ENCODE measurements at places on chromosomes 2 and 18.
A peak's percentile ranks its signal among the peaks of the same experiment; 100 is the strongest.

GRCh38 chr2:190551928-190552327, 17.4 kb upstream of the NEMP2 start:
- no peak for DNase-seq

DNA sequence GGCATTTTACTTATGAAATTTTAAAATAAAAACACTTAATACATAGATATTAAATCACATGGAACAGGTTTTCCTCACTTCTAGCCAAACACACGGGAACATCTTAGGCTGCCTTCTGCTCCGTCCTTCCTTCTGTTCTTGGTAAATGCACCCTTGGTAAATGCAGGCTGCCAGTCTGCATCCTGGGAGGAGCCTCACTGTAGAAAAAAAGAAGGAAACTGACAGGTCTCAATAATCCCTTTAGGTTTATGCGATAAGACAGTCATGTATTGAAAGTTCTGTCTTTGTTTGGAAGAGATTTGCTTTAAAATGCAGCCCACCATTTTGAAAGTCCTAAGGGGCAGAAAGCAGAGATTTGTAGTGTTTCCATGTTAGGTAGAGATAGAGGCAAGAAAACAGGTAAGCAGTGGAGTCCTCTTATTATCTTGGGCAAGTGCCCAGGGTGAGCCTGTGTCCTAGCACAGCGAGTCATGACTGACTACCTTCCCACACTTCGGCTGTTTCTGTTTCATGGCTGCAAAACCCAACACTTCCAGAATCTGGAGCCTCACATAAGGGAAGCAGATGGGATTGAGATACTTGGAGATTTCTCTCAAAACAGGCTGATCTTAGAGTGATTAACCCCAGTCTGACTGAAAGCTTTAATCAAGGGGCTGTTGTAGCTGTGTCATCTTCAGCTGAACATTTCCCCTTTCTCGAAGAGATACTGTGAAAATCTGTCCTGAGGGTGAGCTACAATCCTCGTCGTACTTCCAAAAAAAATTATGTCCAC, 131.4 kb upstream of the MAP3K20 start:
- no peak for DNase-seq

- no peak for DNase-seq
Observed at GRCh38 chr2:196266351-196266750, 95.0 kb upstream of the STK17B start.

DNA sequence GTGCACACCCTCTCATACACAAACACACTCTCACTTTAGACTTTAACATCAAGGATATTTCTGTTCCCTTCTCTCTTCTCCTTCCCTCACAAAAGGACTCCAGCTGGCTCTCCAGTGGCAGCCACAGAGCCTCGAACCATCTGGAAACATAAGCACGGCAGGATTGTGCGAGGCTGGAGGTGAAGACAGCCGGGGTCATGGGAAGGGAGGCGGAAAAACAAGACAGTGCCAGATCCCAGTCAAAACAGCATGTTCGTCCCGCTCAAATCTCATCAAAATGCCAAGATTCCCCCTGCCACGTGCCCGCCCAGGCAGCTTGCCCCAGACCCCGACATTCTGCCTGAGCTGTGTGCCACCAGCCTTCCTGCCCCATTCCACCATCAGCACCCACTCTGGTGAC, 180.3 kb downstream of the ZBTB7C start:
- no peak for DNase-seq

- no peak for DNase-seq
Observed at GRCh38 chr2:234702731-234703225, 205.9 kb upstream of the ARL4C start.

GRCh38 chr2:127669056-127669455, 6.3 kb downstream of the LIMS2 start:
- DNase-seq, result no peak

DNA sequence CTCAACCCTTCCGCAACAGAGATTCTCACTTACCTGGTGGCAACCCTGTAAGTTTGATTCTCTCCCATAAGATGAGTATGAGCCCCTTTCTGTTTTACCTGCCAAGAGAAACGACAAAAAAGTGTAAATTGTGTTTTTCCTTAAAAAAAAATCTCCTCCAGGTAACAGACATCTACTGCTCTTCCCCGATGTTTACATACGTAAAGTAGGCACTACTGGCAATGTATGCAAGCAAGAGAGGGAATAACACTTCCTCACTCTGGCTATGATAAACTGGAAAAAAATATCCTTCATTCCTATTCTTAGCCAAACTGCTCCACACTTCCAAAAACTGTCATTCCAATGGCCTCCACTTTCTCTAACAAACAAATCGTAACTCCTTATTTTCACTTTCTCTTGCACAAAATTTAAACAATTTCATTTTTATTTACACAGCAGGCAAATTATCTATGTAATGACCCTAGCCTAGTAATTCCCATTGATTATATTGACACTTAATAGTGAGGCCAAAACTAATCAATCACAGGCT, 184.5 kb downstream of the TCF4 start:
- no peak for DNase-seq

- DNase-seq, result peak; percentile 12
Observed at GRCh38 chr18:41745166-41746049, 209.6 kb upstream of the PIK3C3 start.

GRCh38 chr18:63730773-63731172, 28.0 kb downstream of the SERPINB11 start:
- no peak for DNase-seq

DNA sequence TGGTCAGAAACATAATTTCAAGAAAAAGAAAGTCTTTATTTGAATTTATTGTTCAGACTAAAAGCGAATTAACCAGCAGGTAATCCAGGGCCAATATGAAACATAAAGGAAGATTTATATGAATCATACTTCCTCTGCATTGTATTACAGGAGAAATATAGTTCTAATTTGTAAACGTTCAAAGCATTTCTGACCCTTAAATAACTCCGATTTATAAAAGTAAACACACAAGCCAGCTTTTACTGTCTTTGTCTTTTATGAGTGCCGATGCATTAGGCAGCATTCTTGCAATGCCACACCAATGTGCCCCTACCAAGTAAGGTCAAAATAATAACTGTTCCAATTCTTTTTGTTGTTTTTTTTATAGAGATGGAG, 118.8 kb upstream of the RBBP8 start:
- no peak for DNase-seq

DNA sequence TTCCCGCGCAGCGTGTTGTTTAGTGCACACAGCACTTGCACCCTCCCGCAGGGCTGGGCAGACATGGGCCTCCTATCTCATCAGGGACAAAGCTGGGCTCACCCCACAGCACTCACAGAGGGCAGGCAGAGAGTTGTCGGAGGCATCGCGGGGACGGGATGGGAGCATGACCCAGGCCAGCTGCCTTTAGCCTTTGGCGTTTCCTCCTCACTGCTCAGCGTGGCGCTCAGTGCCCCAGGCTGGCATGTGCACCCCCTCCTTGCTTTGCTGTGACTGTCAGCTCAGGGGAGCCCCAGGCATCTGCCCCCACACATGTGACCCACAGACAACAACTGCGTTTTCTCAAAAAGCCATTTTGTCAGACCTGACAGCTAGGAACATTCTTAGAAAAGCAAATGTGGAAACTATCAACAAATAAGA, 101.1 kb downstream of the RNF144A start:
- no peak for DNase-seq

- DNase-seq, result no peak
Observed at GRCh38 chr18:3664563-3665178, 214.7 kb downstream of the TGIF1 start.

GRCh38 chr18:711310-711656, 1.1 kb downstream of the ENOSF1 start:
- no peak for DNase-seq

DNA sequence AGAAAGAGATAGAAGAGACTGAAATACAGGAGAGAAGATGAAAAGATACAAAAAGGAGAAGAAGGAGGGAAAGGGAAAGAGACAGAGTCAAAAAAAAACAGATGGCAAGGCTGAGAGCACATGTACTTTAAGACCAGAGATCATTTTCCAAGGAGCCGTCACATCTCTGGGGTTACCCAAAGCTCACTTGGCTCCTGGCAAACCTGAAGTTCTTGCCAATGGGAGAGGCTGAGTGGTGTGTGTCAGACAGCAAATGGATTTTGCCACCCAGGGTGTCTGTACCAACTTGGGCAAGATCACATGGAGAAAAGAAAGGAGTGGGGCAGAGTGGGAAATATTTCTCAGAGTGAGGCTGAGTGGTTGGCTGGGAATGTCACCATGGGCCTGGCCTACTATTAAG, 219.3 kb upstream of the TNP1 start:
- no peak for DNase-seq

DNA sequence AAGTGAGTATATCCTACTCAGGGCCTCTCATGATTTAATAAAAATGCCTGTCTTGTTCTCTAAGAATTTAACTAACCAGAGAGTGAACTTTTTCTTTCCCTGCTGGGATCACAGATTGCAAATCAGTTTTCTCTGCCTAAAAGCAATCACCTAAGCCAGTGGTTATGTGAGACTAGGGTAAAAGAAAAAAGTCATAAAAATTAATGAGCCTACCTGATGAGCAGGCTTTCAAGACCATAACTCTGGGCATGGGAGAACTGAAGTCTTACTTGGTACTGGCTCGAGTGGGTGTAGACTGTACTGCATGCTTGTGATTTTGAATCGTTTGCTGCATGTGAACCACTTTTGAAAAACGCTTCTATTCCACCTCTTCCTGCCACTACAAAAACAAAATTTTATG, 1677.0 kb upstream of the LRRTM1 start:
- DNase-seq, result no peak

DNA sequence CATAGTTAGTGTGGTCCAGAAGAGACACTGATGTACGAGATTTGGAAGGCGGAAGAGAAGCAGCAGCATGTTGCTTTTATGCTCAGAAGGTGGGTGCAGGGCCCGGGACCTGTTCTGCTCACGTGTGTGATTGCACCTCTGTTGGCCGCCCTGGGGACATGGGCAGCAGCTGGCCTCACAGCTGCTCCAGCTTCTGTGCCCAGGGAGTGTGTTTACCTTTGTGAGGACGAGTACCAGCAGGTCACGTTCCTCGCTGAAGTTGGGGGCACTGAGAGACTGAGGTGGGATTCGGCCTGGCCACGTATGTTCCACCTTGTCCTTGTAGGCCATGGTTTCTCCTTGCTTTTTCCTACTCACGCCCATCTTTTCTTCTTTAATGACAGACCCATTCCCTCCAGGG, 86.3 kb downstream of the PMAIP1 start:
- no peak for DNase-seq

- DNase-seq, result no peak
Observed at GRCh38 chr2:2836343-2837070, 505.4 kb upstream of the MYT1L start.

GRCh38 chr2:67055387-67056304, 341.5 kb upstream of the ETAA1 start:
- no peak for DNase-seq

DNA sequence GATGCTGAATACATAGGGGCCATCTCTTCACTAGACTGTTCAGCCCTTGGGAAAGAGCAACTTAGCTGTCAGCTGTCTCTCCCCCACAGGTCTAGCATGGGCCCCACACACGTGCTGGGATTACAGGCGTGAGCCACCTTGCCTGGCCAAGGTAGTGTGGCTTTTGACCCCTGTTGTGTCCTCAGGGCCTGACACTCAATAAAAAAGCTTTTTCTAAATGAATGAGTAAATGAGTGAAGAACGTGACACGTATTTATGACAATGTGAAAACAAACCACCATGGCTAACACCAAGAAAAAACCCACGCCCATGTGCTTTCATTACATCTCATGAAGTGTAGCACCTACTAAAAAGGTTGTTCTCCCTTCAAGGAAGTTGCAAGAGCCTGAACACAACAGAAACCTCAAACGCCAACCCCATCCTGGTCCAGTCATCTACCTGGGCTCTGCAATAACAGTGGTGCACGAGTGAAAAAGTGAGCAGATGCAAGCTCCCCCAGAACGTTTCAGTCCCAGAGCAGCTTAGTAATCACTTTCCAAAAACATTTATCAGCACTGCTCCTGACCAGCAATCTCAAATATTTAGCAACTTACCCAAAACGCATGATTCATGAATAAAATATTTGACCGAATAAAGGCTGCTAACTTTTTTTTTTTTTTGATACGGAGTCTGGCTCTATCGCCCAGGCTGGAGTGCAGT, 3.4 kb downstream of the WDFY1 start:
- DNase-seq, result peak; percentile 73

- no peak for DNase-seq
Observed at GRCh38 chr2:127608061-127609030, 37.6 kb upstream of the GPR17 start.

DNA sequence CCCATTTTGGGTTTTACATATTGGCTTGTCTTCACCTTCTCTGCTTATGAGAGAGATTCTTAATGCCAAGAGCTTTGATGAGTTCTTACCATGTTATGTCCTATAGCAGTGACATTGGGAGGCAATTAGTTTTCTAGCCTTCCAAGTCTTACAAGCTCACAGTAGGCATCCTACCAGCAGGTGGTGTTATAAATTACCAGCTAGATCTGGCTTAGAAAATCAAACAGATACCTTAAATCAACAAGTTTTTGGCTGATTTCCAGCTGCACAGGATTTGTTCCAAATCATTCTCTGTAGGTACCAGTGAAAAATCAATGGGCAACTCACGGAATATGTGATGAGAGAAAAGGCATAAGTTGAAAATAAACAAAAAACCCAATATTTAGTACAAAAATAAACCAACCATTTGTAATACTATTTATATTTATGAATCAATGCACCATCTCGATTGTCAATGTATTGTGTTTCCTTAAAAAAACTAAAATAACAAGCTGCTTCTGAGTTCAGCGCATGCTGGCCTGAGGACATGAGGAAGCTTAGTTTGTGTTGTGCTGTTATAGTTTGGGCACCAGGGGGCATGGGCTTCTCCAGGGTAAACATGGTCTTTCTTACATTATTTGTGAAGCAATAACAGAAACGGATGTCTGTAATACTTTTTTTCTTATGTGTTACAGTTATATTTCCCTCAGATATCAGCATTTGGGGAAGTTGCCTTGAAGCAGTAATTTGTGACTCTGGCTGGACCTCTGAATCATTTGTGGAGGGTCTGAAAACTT, 34.1 kb upstream of the NXPH2 start:
- no peak for DNase-seq

- no peak for DNase-seq
Observed at GRCh38 chr2:181686576-181687185, 6.4 kb upstream of the NEUROD1 start.

GRCh38 chr2:238891457-238892203, 43.7 kb downstream of the TWIST2 start:
- no peak for DNase-seq

DNA sequence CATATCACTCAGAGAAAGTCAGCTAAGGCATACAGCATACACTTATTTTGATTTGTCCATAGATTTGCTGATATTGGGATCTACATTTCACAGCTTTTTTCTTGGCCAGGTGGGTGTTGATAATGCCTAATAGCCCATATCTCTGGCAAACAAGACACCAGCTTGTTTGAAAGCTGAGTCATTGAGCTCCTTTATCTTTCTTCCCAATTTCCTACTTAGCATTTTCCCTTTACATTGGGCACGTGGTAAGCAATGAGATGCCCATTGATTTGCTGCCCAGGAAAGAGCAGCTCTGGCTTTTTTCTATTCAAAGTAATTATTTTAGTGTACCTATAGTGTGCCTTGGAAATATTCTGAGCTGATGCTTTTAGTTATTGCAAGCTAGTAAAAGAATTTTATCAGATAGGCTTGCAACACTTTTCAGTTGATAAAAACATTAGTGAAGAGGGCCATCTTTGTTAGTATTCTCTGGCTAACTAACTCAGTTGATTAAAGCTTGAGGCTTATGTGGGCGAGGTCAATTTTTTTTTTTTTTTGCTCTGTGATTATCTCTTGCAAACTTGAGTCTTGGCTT, 79.6 kb downstream of the OSBPL6 start:
- DNase-seq, result no peak

Measured in activated naive CD8-positive, alpha-beta T cell treated with anti-CD3 and anti-CD28 coated beads for 36 hours (primary cell).